CD4-positive, alpha-beta T cell (primary cell): ENCODE measurements at places on chromosomes 1 and 21.

DNA sequence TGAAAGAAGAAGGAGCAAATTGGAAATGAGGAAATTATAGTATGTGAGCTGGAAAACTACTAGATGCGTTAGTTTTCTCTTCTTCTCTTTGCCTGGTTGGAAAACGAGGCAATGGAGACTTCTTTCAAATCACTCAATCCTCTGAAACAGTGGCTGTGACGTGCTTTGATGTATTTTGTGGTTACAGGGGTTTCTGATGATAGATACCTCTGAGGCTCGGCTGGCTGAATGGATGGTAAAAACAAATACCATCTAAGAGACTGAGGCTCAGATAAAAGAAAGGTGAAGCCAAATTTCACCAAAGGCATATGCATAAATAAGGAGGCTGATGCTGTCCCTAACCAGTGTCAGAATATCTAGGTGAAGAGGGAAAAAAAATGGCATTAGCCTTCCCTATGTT, 15.1 kb downstream of the MAB21L3 start:
- no peak for DNase-seq
- H3K27me3 ChIP-seq: peaks cover 8% of the 10 kb centered on the region
- H3K36me3 ChIP-seq: no peaks in the 10 kb centered on the region
- H3K4me1 ChIP-seq: peaks cover 23% of the 10 kb centered on the region

DNA sequence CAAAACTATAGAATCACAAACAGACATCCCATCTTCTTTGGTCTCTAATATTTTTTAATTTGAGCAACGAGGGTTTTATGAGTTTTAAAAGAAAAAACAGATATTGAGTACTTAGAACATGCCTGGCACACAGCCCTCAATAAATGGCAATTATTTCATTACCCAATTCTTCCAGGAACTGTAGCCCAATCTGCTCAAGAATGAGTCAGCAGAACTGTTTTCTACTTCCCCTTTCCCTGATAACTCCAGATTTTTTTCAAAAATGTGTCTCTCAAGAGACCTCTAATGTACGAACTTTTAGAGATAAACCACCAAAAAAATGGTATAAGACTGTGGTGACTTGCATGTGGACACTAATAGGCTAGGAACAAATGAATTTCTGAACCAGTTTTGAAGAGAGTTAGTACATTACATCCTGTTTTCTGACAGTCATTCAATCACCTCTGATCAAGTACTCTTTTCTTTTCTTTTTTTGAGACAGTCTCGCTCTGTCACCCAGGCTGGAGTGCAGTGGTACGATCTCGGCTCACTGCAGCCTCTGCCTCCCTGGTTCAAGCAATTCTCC, 11.5 kb downstream of the ABL2 start:
- H3K27me3 ChIP-seq: no peaks in the 10 kb centered on the region
- DNase-seq: no peak
- H3K36me3 ChIP-seq: peaks cover 15% of the 10 kb centered on the region
- H3K4me1 ChIP-seq: no peaks in the 10 kb centered on the region

GRCh38 chr1:27365372-27366112, 1.2 kb downstream of the MAP3K6 start:
- H3K27me3 ChIP-seq: no peaks in the 10 kb centered on the region
- peak; percentile 63 for DNase-seq
- peak overlapping the region; percentile 70 for H3K4me3 ChIP-seq

- H3K4me3 ChIP-seq: no peak overlapping the region
- no peaks in the 10 kb centered on the region for H3K4me1 ChIP-seq
- no peaks in the 10 kb centered on the region for H3K36me3 ChIP-seq
- no peak overlapping the region for H3K27ac ChIP-seq
These were observed 70.0 kb downstream of the PAPPA2 start for GRCh38 chr1:176533020-176533419.

GRCh38 chr1:85351202-85351828, 74.9 kb upstream of the BCL10 start:
- H3K4me1 ChIP-seq: no peaks in the 10 kb centered on the region
- H3K4me3 ChIP-seq: no peak overlapping the region
- H3K36me3 ChIP-seq: no peaks in the 10 kb centered on the region
- no peak for DNase-seq
- H3K27me3 ChIP-seq: no peaks in the 10 kb centered on the region

DNA sequence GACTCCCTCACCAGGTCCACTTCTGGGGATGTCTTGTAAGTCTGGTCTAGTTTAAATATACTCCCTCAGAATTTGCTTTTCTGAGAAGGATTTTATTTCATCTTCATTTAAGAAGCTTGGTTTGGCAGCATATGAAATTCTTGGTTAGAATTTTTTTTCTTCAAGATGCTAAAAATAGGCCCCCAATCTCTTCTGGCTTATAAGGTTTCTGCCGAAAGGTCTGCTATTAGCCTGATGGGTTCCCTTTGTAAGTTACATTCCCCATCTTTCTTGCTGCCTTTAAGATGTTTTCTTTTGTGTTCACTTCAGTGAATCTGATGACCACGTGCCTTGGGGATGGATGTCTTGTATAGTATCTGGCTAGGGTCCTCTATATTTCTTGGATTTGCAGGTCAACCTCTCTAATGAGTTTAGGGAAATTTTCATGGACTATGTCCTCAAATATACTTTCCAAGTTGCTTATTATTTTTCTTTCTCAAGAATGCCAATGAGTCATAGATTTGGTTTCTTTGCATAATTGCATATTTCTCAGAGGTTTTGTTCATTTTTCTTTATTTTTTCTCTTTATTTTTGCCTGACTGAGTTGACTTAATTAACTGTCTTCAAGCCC, 19.4 kb downstream of the TCP10L start:
- H3K4me3 ChIP-seq: no peak overlapping the region
- H3K27ac ChIP-seq: no peak overlapping the region
- H3K4me1 ChIP-seq: peaks cover 22% of the 10 kb centered on the region
- H3K27me3 ChIP-seq: no peaks in the 10 kb centered on the region
- no peak for DNase-seq
- H3K36me3 ChIP-seq: no peaks in the 10 kb centered on the region

DNA sequence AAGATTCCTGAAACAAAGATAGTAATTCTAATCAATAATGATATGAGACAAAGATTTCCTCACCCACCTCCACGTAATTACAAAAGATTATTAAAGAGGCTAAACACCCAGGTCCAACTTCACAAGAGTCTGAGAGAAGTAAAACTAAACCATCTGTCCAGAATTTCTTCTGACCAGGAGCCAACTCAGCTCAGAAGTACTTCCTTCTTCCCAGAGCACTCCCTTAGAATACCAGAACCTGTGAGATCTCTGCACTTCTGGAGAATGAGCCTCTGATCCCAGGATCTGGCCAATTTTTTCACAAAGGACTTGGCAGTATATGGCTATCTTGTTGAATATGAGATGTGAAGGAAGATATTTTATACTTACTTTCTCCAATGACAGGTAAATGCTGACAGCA, 120.6 kb upstream of the PALMD start:
- DNase-seq: no peak
- no peaks in the 10 kb centered on the region for H3K27me3 ChIP-seq
- H3K4me1 ChIP-seq: no peaks in the 10 kb centered on the region
- H3K4me3 ChIP-seq: no peak overlapping the region
- no peak overlapping the region for H3K27ac ChIP-seq
- no peaks in the 10 kb centered on the region for H3K36me3 ChIP-seq

- H3K4me3 ChIP-seq: no peak overlapping the region
- H3K4me1 ChIP-seq: peaks cover 21% of the 10 kb centered on the region
- H3K27ac ChIP-seq: no peak overlapping the region
- H3K27me3 ChIP-seq: no peaks in the 10 kb centered on the region
These were observed 42.0 kb downstream of the ACOT7 start for GRCh38 chr1:6351480-6352137.

GRCh38 chr21:40386294-40386911, 460.6 kb downstream of the DSCAM start:
- no peak overlapping the region for H3K27ac ChIP-seq
- H3K4me1 ChIP-seq: no peaks in the 10 kb centered on the region
- H3K4me3 ChIP-seq: no peak overlapping the region

- H3K4me3 ChIP-seq: peak overlapping the region; percentile 70
- H3K27ac ChIP-seq: peak overlapping the region; percentile 78
- no peaks in the 10 kb centered on the region for H3K27me3 ChIP-seq
- no peaks in the 10 kb centered on the region for H3K36me3 ChIP-seq
- H3K4me1 ChIP-seq: peaks cover 4% of the 10 kb centered on the region
These were observed 2.5 kb downstream of the SLAMF6 start for GRCh38 chr1:160520582-160520981.

GRCh38 chr1:73659136-73659535, 538.8 kb downstream of the LRRIQ3 start:
- no peaks in the 10 kb centered on the region for H3K4me1 ChIP-seq
- DNase-seq: no peak
- no peaks in the 10 kb centered on the region for H3K36me3 ChIP-seq

DNA sequence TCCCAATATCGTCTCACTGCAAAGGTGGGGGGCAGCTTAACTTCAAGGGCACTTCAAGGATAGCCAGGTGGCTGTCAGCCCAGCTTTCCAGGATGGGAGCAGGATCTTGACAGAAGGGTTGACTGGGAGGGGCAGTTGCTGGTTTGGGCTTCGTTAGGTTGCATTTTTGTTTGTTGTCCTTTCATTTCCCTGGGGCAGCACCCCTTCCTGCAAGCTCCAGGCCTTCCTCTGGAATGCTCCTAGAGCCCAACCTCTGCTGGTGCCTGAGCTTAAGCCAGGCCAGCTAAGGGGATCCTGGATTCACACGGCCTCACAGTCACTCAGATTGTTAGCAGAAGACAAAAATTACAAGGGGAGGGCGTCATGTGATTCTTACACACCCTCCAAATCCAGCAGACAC, 4.1 kb upstream of the OLIG2 start:
- no peak for DNase-seq
- H3K36me3 ChIP-seq: no peaks in the 10 kb centered on the region
- H3K27ac ChIP-seq: no peak overlapping the region
- peaks cover 84% of the 10 kb centered on the region for H3K27me3 ChIP-seq
- H3K4me1 ChIP-seq: peaks cover 60% of the 10 kb centered on the region

- H3K4me3 ChIP-seq: no peak overlapping the region
- no peaks in the 10 kb centered on the region for H3K27me3 ChIP-seq
- no peaks in the 10 kb centered on the region for H3K4me1 ChIP-seq
- H3K36me3 ChIP-seq: no peaks in the 10 kb centered on the region
- no peak for DNase-seq
- H3K27ac ChIP-seq: no peak overlapping the region
These were observed 97.6 kb upstream of the MAGI3 start for GRCh38 chr1:113292603-113293255.

DNA sequence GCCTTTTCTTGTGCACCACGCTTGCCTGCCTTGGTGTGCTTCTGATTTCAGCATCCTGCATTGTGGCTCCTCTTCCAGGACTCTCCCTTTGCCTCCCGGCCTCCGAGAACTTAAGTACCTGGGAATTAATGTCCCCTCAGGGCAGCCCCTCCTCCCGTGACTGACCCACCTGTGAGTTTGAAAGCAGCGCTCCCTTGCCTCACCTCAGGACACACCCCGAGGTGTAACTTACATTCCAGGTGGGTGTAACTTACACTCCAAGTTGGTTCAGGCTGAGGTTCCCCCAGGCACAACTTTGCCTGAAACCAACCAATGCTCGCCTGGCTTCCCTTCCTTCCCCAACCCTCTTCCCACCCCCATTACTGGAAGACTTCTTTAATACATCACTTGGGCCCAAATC, 161.4 kb downstream of the KAZN start:
- no peak for DNase-seq
- no peak overlapping the region for H3K27ac ChIP-seq
- H3K4me3 ChIP-seq: no peak overlapping the region
- no peaks in the 10 kb centered on the region for H3K36me3 ChIP-seq

DNA sequence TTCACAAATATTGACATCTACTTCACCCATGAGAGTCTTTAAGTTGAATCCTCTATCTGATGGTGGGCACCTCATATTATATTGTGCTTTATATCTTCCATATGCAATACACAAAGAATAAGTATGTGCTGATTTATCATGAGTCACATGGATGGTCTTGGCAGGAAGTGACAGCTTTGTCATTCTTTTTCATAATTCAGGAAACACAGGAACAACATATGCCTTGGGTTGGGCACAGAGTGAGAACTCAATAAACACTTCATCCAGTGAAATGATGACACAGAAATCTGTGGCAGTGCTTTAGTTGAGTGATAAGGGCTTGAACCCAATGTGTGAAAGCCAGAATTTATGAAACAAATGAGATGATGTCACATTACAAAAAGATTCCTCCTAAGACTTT, 41.2 kb downstream of the GADD45A start:
- no peaks in the 10 kb centered on the region for H3K4me1 ChIP-seq
- H3K27ac ChIP-seq: no peak overlapping the region
- no peaks in the 10 kb centered on the region for H3K36me3 ChIP-seq
- no peak for DNase-seq

- H3K4me1 ChIP-seq: no peaks in the 10 kb centered on the region
- H3K4me3 ChIP-seq: no peak overlapping the region
- no peak for DNase-seq
- H3K36me3 ChIP-seq: peaks cover 50% of the 10 kb centered on the region
- H3K27ac ChIP-seq: no peak overlapping the region
These were observed 14.0 kb upstream of the PODN start for GRCh38 chr1:53047737-53048736.

- H3K27me3 ChIP-seq: no peaks in the 10 kb centered on the region
- no peaks in the 10 kb centered on the region for H3K36me3 ChIP-seq
- no peaks in the 10 kb centered on the region for H3K4me1 ChIP-seq
- DNase-seq: no peak
- no peak overlapping the region for H3K4me3 ChIP-seq
These were observed 8.7 kb downstream of the BATF3 start for GRCh38 chr1:212690816-212691403.

GRCh38 chr1:5481889-5482288, 510.3 kb downstream of the NPHP4 start:
- peak; percentile 38 for DNase-seq
- peaks cover 4% of the 10 kb centered on the region for H3K4me1 ChIP-seq
- H3K36me3 ChIP-seq: no peaks in the 10 kb centered on the region
